ENCODE measurements at places on chromosomes 16 and 17. TPM values are rescaled to one million over a fixed set of nuclear protein-coding genes. Genes with fewer than 3 reads are reported as not detected.

The TOX3 gene
- total RNA-seq = not detected

DNA sequence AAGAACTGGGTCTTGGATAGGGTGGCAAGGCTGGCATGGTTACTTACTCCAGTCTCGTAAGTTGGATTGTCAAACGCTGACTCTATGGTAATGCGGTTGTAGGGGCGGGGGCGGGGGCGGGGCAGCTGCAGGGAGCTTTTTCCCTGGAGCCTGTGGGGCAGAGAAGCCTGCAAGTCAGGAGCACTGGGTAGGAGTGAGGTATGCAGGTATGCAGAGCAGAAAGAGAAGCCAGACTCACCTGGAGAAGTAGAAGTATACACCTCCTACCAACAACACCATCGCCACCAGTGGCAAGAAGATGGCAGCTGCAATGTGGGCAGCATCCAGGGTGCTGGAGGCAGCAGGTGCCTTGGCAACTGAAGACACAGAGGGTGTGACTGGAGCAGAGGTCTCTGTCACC, 4.8 kb upstream of the PHF12 start:
- no peak for DNase-seq

DNA sequence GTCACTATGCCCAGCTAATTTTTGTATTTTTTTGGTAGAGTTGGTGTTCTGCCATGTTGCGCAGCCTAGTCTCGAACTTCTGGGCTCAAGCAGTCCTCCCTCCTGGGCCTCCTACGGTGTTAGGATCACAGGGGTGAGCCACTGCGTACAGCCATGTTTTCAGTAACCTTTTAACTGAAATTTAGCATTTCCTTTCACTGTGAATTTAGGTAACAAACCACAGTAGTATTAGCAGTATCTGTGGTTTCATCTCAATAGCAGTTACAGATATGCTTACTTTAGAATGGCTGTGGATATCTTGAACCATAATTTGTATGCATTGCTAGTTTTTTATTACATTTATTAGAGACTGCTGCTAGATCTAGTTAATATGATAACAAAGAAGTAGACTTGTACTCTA, 4.3 kb upstream of the RANGRF start:
- DNase-seq = no peak

GRCh38 chr16:84874004-84874435, 54.2 kb downstream of the CRISPLD2 start:
- DNase-seq = peak; percentile 28

GRCh38 chr17:42563143-42563509, 1.2 kb downstream of the COASY start:
- no peak for DNase-seq

DNA sequence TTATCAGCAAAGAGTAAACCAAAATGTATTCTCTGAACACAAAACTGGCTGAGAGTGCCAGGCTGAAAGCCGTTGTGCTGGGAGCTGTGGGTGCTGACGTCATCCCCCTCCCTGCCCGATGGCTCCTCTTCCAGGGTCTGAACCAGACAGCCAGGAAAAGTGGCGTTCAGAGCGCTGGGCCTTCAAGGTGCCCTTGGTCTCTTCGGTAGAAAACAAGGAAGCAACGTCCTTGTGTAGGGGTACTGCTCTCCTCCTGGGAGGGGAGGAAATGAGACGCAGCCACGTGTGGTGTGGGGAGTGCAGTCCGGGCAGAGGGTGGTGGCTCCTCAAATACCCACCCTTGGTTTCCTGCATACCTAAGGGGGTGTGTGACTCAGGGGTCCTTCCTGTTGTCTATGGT, 394.7 kb downstream of the SEC14L1 start:
- DNase-seq = peak; percentile 43

- no peak for DNase-seq
Observed at GRCh38 chr17:79304884-79305283, 230.3 kb downstream of the ENGASE start.

The TEX14 gene
- total RNA-seq = not detected

The TM4SF5 gene
- total RNA-seq = not detected

The PER1 gene
- total RNA-seq = 3.0 TPM

Data from RPMI7951 (cell line).